ENCODE measurements at places on chromosomes 16 and 17. TPM values are rescaled to one million over a fixed set of nuclear protein-coding genes. Genes with fewer than 3 reads are reported as not detected.

ARHGDIA gene
- total RNA-seq = 575 TPM

PIMREG gene
- 21.8 TPM for total RNA-seq

ZDHHC1 gene
- not detected for total RNA-seq

KRT9 gene
- not detected for total RNA-seq

SOX8 gene
- 0.08 TPM for total RNA-seq

CSH1 gene
- not detected for total RNA-seq

ARL5C gene
- total RNA-seq = not detected

TBC1D3 gene
- total RNA-seq = not detected

FSCN2 gene
- total RNA-seq = 0.58 TPM

ABAT gene
- 4.8 TPM for total RNA-seq

TMEM235 gene
- not detected for total RNA-seq

TNRC6C gene
- 42.1 TPM for total RNA-seq

ALOX15B gene
- total RNA-seq = not detected

ZSCAN10 gene
- 0.24 TPM for total RNA-seq

ZNF598 gene
- 52.2 TPM for total RNA-seq

TBC1D3H gene
- 0.30 TPM for total RNA-seq

KRTAP9-8 gene
- not detected for total RNA-seq

SPEM2 gene
- not detected for total RNA-seq

TRIM72 gene
- not detected for total RNA-seq

C1QL1 gene
- total RNA-seq = 1.1 TPM

CIITA gene
- total RNA-seq = 20.4 TPM

SCNN1B gene
- not detected for total RNA-seq

GALR2 gene
- 0.15 TPM for total RNA-seq

MPP3 gene
- not detected for total RNA-seq

MPO gene
- not detected for total RNA-seq

TNFRSF13B gene
- total RNA-seq = not detected
